ENCODE measurements at places on chromosomes 2 and 18.

DNA sequence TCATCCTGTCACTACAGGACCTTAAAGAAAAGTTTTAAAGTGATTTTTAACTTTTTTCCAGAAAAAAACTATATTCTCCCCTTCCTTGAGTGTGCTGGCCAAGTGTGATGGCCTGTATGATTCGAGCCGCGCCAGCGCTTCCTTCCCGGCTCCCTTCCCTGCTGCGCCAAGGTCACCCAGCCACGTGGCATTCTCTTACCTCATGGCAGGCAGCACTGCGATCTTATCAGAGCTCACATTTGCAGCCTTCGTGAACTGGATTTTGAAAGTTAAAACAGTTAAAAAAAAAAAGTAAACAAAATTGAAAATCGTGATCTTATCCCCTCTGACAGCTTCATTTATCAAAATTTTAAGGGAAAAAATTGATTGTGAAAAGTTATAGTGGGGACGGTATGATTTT, 279.8 kb downstream of the PTGR3 start:
- no peak for DNase-seq

- DNase-seq = no peak
These were observed 88.3 kb downstream of the COL5A2 start for GRCh38 chr2:189091253-189091652.

GRCh38 chr2:9842487-9843228, 616 bp upstream of the TAF1B start:
- no peak for DNase-seq

DNA sequence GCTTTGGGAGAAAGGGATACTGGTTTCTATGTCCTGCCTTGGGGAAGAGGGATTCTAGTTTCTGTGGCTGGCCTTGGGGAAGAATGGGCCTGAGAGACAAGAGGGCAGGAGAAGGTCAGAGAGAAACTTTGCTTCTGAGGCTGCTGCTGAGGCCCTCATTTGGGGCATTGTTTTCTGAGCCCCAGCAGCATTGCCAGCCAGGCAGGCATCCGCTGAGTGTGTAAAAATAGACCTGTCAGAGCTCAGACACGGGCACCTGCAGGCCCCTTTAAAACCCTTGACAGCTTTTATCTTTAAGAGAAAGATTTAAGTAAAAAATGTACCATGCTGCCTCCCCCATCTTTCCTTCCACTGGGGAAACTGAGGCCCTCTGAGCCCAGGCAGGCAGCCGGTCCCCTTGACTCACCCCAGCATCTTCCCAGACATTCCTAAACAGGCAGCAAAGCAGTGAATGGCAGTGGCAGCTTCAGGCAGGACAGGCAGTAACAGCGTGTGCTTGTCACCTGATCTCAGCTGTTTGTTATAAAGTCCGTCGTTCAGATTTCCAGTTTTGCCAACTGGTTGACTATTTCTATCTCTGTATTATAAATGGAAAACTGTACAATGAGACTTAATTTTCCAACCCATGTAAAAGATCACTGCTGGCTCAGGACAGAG, 27.6 kb downstream of the MLPH start:
- no peak for DNase-seq

- no peak for DNase-seq
These were observed 7.7 kb downstream of the SLC4A3 start for GRCh38 chr2:219634951-219635751.

- no peak for DNase-seq
These were observed 66.5 kb upstream of the NEUROD1 start for GRCh38 chr2:181746844-181747243.

GRCh38 chr2:417662-418061, 129.8 kb upstream of the ALKAL2 start:
- peak; percentile 89 for DNase-seq

- no peak for DNase-seq
These were observed 11.7 kb upstream of the CHMP1B start for GRCh38 chr18:11839556-11839955.

DNA sequence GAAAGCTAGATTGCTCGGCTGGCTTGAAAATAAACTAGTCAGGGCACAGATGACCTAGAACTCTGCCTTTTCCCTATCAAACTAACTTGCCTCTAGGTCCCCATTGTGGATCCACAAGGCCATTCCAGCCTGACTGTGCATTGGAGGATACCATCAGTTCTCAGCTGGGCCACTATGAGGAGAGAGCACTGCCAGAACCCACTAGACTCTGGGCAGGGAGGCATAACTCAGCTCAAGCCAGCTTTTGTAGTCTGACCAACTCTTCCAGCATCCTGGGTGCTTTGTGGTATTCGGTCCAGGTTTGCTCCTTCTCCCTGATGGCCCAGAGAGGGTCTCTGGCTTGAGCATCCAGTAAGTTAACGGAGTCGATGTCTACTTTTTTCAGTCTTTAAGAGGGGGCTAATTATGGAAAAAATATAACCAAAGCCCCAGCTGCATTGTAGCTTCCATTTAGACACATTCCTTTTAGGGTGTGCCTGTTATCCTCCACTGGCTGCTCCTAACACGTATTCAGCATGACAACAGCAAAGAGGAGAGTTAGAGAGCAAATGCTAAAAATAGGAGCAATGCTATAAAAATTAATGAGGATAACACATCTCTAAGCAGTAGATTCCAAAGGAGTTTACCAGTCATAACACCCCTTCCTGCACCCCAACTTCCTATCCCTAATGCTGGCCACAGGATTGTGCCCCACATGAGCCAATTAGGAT, 15.2 kb downstream of the GKN2 start:
- peak; percentile 45 for DNase-seq

GRCh38 chr18:37578182-37578678, 12.6 kb upstream of the CELF4 start:
- DNase-seq = no peak

DNA sequence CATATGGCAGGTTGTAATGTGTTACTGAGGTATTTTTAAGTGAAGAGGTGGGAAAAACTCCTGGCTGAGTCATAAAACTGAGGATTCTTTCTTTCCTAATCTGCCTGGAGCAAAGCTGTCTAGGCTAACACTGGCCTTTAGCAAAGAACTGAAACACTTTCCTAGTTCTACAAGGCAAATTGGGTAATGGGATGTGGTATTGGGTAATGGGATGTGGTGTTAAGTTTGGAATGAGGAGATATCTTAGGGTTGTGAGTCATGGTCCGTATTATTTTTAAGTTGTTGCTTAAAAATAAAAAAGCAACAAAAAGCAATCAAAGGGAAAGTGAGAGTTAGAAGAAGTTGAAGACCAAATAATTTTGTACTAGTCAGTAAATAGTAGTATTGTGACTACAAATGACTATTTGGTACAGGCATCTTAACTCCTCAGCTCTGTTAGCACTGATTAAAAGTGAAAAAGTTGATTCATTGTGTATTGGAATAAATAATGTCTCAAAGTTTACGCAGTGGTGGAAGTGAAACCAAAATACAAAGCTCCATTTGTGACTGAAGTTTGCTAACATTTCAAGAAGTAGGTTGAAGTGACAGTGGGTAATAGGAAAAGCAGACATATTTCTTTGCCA, 216.8 kb downstream of the CAMKMT start:
- DNase-seq = no peak

DNA sequence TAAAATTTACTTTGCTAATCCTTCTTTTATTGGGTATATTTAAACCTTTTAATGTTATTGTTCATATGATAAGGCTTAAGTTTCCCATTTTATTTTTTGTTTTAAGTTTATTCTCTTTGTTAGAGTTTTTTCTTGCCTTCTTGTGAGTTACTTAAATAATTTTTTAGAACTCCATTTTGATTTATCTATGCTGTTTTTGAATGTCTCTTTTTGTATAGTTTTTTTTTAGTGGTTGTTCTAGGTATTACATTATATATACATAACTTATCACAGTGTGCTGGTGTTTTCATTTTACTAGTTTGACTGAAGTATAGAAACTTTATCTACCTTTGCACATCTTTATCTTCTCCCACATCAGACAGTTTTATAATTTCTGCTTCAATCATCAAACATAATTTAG, 49.4 kb upstream of the TGFA start:
- DNase-seq = no peak

DNA sequence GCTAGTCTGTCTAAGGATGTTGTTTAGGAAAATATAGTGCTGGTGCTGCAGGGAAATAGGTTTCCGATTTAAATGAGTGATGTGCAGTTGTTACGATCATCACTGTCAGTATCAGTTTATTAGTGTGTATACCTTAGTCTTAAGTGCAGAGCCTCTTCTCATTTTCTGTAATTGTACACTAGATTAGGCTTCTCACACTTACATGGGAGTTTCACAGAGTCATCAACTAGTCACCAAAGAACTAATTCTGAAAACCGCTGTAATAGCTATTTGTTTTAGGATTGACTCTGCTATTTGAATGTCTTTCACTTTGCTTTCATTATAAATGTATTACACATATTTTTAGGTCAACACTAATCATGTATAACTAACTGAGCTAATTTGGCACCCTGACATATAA, 99.8 kb upstream of the ZEB2 start:
- DNase-seq = no peak

DNA sequence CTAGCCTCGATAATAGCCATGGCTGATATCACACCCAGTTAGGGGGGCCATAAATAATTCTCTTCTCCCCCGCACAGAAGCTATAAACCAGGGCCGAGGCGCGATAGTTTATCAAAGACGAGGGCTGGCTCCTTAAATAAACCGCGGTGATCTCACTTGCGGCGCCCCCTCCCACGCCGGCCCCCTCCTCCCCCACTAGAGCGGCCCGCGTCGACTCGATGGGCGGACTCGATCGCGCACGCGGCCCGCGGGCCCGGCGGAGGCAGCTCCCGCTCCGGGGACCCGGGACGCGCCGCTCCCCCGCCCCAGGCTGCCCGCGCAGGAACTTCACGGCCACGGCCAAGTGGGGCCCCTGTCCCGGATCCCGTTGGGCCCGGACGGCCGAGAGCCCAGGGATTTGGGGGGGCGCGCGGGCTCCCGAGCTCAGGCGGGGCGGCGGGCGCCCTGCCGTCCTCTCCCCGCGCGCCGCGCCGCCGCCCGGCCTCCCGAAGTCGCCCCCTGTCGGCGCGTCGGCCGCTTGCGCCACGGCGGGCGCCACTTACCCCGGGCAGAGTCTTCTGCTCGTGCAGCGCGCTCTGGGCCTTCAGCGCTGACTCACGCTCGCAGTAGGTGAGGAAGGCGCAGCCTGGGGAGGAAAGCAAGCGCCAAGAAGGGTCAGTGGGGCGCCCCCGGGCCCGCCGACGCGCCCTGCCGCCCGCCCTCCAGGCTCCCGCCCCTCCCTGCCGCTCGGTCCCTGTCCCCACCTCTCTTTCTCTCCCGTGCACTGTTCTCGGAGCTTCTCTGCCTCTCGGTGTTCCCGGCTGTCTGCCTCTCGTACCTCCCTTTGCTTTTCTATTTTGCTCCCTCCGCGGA, 80.4 kb downstream of the CELF4 start:
- no peak for DNase-seq

GRCh38 chr18:48002933-48003365, 72.5 kb upstream of the SMAD2 start:
- DNase-seq = no peak

DNA sequence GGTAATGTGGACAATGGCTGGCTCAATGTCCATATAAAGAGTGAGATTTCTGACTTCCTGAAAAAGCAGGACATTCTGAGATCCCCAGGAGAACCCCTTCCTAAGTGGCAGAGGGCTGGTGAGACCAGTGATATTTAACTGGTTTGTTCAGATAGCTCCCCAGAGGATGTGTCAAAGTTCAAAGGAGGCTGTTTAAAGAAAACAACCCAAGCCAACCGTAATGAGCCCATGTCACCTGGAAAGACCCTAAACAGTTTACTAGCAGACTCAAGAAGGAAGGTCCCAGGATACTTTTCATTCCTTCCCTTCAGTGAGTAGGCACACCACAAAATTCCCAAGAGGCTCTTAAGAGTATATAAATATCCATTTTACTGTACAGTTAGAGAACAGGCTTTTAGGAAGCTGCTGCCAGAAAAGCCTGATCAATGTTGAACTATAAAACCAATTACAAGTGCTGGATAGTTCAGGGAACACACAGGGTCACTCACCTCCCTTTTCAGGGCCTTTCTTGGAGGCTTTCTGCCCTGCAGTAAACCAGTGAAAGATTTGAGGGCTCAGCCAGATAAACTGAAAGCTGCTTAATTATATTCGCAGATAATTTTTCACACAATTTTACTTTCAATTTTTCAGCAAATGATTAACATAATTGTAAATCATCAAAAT, 293.5 kb downstream of the ASXL3 start:
- DNase-seq = no peak

DNA sequence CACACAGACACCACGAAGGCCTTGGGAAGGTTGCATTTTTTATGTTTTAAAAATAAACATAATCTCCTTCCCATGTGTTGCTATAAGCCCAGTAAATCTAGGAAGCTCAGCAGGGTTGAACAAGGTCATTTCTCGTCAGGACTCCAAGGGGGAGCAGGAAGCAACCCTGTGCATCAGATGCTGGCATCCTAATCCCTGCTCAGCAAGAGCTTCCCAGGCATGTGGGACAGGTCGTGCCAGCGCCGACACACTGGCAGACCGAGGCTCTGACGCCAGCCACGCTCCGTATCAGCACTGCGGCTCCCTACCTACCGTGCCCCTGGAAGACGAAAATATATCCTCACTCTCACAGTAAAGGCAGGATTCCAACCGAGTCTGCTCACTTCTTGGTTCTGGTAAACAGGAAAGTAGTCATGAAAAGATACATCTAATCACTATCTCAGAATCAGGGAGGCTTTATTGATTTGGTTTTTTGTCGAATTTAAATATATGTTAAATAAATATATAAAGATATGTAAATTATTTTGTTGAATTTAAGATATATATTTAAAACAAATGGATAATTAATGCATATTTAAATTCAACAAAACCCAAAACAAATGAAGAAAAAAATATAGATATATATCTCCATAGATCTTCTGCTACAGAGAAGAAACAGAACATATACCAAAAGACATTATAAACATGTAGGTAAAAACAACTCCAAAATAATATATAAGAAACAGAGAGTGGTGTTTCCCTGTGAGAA, 61.4 kb downstream of the TXNL1 start:
- DNase-seq = no peak

GRCh38 chr2:241868661-241869081, 858 bp upstream of the RTP5 start:
- no peak for DNase-seq
